ENCODE measurements at places on chromosomes 7 and 10.

- no peak for DNase-seq
Measured at GRCh38 chr10:131778385-131778784, 122.4 kb upstream of the PPP2R2D start.

DNA sequence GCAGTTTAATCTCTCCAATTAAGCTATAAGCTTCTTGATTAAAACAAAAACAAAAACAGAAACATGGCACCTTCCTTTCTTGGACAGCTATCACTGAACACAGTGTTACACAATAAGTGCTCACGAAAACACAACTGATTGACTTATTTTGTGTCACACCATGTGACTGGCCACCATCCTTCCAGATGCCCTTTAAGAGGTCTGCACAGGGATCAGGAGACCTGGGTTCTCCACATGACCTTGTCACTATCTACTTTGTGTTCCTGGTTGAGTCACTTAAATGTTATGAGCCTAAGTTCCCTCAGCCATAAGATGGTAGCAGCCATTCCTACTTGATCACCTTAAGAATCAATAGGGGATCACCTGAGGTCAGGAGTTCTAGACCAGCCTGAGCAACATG is 120.1 kb downstream of the HIPK2 start:
- DNase-seq, result no peak

DNA sequence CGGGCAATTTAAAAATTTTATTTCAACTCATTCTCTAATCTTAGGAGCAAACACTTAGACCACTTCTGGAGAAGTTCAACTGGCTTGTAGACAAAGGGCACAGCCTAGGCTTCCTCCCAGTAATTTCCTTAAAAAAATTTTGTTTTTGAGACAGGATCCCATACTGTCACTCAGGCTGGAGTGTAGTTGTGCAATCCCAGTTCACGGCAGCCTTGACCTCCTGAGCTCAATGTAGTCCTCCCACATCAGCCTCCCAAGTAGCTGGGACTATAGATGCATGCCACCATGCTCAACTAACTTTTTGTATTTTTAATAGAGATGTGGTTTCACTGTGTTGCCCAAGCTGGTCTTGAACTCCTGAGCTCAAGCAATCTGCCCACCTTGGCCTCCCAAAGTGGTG is 38.4 kb downstream of the BAMBI start:
- DNase-seq, result no peak

DNA sequence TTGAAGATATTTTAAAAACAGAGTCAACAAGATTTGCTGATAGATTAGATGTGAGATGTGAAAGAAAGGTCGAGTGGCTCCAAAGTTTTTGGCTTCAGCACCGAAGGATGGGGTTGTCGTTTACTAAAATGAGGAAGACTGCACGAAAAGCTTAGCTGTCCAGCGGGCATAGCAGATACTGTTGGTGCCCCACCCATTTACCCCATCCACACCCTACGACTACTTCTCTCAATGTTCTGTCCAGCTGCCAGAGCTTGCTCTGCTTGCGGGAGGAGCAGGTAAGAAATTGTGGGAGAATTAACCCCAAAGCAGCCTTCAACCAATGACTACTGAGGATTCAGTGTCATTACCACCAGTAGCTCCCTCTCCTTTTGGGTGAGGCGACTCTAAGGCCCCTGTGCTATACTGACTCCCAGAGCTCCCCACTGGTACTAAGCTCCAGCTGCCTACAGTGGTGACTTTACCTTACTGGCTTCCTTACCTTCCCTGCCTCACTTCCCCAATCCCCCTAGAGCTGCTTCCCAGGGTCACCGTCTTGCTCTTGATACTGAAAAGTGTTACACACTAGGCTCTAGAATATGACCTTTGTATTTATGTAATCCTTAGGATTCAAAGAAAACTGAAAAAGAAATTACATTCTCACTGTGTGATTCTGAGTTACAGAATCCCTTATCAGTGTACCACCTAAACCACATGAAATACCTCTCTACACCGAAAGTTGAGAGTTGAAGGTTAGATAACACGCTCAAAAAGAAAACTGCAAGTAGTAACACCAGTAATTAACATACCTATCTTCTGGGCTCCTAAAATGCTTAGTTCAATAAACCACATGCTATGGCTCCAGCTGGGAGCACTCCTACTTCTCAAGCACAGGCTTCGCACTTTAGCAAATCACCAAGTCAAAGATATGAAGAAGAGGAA is 22.3 kb downstream of the CACUL1 start:
- DNase-seq, result no peak

DNA sequence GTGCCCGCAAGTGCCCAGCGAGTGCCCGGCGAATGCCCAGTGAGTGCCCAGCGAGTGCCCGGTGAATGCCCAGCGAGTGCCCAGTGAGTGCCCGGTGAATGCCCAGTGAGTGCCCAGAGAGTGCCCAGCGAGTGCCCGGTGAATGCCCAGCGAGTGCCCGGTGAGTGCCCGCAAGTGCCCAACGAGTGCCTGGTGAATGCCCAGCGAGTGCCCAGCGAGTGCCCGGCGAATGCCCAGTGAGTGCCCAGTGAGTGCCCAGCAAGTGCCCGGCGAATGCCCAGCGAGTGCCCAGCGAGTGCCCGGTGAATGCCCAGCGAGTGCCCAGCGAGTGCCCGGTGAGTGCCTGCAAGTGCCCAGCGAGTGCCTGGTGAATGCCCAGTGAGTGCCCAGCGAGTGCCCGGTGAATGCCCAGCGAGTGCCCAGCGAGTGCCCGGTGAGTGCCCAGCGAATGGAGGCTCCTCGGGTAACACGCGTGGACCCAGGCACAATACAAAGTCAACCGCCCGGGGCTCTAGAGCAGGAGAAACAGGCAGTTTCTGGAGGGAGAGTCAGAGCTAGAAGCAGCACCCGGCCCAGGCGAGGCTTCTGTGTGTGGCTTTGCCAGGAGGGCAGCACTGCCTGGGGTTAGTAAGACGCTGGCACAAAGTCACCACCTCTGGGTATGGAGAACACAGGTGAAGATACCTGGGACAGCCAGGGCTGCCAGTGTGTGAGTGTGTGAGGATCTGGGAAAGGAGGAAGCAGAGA is 38.2 kb upstream of the CFAP46 start:
- no peak for DNase-seq

- no peak for DNase-seq
Measured at GRCh38 chr10:69948261-69948660, 104.4 kb upstream of the MACROH2A2 start.

DNA sequence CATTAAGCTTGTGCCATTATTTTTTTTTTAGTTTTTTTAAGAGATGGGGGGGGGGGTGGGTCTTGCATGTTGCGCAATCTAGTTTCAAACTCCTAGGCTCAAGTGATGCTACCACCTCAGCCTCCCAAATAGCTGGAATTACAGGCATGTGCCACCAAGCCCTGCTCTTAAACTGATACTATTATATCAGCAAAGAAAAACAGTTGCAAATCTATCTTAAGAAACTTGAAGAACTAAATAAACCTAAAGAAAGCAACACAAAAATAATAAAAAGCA is 47.5 kb downstream of the BRAF start:
- DNase-seq, result no peak

DNA sequence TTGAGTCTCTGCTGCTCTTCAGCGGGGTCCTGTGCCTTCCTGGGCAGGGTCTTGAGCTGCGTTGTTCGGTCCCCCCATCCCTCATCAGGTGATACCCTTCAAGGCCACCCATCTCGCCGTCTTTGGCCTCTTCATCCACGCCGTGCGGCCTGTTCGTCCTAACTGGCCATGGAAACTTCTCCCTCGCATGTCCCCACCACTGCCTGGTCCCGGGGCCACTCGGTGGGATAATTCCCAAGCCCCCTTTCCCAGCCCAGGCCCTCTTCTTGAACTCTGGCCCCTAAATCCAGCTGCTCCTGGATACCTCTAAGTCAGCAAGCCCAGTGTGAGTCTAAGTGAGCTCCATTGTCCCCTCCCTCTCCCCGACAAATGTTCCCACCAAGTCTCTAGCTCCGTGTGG is 74.5 kb downstream of the CAMK1D start:
- DNase-seq, result no peak

GRCh38 chr10:15863323-15863722 is 3.0 kb upstream of the MINDY3 start:
- DNase-seq, result no peak

GRCh38 chr7:6615723-6616555 is 529 bp downstream of the ZNF853 start:
- DNase-seq, result no peak

GRCh38 chr10:95242581-95243317 is 48.1 kb downstream of the PDLIM1 start:
- no peak for DNase-seq

- no peak for DNase-seq
Measured at GRCh38 chr10:95547791-95548435, 13.3 kb downstream of the SORBS1 start.

DNA sequence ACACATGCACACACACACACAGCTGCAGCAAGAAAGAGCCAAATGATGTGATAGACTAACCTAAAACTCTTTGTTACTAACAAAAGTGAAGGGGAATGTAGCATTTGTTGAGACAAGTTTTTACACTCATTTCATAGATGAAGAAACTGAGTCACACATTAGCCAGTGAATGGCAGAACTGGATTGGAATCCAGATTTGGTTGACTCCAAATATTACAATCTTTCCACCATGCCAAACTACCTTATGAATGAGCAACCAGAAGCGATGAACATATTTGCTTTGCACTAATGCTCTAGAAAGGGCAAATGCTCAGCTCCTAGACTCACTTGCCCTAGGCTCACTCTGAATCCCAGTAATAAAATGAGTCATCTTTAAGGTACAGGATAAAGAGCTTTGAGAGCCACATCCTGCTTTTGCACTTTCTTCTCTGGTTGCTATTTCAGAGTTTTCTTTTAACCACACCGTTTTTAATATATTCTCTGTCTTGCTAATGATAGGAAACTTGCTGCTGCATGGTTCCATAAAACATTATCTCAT is 111.9 kb downstream of the GPAM start:
- no peak for DNase-seq

- no peak for DNase-seq
Measured at GRCh38 chr7:156360835-156361234, 279.7 kb upstream of the RNF32 start.

DNA sequence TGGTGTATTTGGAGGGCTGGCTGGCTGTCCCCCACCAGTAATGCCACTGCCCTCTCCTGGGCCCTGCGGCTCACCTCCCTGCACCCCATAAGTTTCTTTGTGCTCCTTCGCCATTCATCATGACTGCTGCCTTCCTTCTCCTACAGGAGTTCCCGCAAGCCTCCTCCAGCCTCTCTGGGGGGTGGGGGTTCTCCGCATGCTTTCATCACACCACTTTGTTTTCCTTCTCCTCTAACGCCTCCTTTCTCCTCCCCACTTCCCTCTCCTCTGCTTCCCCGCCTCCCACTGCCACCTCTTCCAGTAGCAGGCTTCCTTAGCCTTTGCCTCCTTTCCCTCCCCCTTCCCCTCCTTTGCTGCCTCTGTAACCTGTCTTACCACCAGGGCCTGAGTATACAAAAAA is 58.1 kb downstream of the PAX2 start:
- no peak for DNase-seq

- DNase-seq, result no peak
Measured at GRCh38 chr7:118845791-118846190, 621.3 kb downstream of the ANKRD7 start.

- DNase-seq, result no peak
Measured at GRCh38 chr10:64038107-64038506, 516.9 kb downstream of the REEP3 start.

- no peak for DNase-seq
Measured at GRCh38 chr7:53604201-53604600, 568.8 kb downstream of the POM121L12 start.

DNA sequence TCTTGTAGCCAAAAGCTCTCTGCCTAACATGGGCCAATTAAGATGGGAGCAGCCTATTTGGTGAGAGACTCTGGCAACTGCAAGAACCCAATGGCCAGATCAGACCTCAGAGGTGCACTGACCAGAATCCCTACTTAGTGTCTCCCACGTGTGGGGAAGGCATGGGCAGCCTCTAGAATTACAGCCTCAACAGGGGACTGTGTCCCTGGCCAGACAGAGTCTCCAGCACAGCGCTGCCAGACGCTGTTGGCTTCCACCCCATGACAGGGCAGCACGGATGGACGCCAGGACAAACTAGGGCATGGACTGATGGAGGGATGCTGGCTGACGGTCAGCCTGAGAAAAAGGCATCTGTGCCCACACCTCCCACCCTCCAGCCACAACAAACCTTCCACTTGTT is 729.3 kb upstream of the AUTS2 start:
- no peak for DNase-seq

GRCh38 chr7:34107276-34107675 is 201.9 kb downstream of the BMPER start:
- DNase-seq, result no peak

- DNase-seq, result no peak
Measured at GRCh38 chr7:139613971-139614411, 90.5 kb downstream of the CLEC2L start.

- DNase-seq, result no peak
Measured at GRCh38 chr7:64999165-65000004, 7.1 kb downstream of the ERV3-1 start.

GRCh38 chr10:110746254-110746826 is 102.2 kb downstream of the RBM20 start:
- peak; percentile 35 for DNase-seq

- no peak for DNase-seq
Measured at GRCh38 chr7:3120513-3120912, 76.8 kb upstream of the CARD11 start.

DNA sequence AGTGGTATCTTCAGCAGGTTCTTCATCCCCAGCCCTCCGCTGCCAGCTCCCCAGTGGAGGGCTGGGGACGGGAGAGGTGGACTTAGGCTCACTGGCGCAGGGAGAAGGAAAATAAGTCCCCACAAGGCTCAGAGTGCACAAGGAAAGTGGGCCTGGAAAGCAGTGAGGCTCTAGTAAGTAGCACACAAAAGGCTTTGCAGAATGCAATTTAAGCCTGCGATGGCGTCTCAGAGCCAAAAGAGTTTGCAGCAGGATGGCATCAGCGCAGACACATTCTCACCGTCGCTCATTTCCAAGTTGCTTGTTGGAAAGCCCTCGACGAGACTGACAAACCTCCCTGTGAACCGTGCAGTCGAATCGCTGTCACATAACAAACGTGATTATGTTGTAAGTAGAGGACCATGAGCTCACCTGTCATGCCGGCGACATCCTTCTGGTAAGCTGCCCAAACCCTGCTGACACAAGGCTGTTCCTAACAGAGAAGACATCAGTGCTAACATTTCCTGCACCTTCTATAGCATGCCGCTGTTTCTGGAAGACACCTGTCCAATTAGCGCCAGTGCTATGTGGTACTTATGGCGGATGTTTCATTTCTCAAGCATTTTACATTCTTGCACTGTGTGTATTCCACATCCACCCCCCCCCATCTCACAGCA is 98.3 kb upstream of the NPVF start:
- DNase-seq, result no peak

Data from NCI-H526 treated with DMSO at 0.1 percent for 48 hours (cell line).